ENCODE measurements at places on chromosomes 16 and 17. TPM values are rescaled to one million over a fixed set of nuclear protein-coding genes. Genes with fewer than 3 reads are reported as not detected.

DNA sequence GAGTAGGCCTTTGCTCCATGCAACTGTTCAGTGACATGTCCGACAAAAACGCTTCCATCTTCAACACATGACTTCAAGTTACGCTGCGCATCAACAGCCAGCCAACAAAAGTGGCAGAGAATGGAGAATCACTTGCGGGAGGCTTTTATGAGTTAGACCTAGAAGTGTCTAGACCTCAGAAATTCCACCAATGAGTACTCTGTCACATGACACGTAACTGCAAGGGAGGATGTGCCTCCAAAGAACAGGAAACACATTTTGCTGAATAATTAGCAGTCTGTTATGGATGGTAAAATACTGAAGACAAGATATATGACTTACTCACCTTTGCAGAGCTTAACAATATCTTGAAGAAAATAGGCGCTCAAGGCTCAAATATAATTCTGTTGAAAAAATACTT is 62.1 kb downstream of the MYO1D start:
- no peak for DNase-seq

DNA sequence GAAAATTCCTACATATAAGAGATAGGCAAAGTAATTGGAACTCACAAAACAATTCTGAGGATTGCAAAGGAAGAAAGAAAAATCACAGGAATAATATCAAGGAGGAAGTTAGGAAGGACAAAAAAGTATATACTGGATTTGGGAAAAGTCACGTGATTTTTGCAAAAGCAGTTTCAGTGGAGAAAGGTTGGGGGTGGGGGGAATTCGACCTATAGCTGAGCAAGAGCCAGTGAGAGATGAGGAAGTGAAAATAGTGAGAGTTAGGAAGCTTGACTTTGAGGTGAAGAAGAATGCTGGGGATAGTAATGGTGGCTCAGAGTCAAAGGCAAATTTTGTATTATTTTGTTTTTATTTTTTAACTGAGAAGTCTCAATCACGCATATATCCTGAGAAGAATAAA is 438.0 kb upstream of the PMFBP1 start:
- no peak for DNase-seq

- no peak for DNase-seq
Observed at GRCh38 chr17:20983359-20983637, 59.5 kb downstream of the USP22 start.

- no peak for DNase-seq
Observed at GRCh38 chr17:45914047-45914717, 19.8 kb downstream of the MAPT start.

The SAMD14 gene
- total RNA-seq: 5.5 TPM

The TP53TG3F gene
- not detected for total RNA-seq

Data from ureter (tissue), 1 donor.